ENCODE measurements at places on chromosomes 2 and 18.

DNA sequence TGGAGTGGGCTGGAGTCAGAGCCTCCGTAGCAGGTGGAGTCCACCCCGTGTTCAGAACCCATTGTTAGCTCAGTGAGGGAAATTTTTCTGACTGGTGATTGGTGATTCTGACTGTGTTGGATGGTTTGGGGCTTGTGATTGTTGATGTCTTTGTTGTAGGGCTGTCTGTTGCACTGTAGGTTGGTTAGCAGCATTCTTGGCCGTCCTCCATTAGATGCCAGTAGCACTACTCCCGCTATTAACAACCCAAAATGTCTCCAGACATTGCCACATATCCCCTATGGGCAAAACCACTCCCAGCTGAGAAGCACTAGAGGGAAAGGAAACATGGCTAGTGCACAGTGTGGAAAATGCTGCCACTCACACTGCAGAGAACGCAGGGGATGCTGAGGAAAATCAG, 51.7 kb downstream of the ARMC9 start:
- no peak for DNase-seq

- DNase-seq, result no peak
Measured at GRCh38 chr2:196407675-196408264, 231.7 kb upstream of the CCDC150 start.

DNA sequence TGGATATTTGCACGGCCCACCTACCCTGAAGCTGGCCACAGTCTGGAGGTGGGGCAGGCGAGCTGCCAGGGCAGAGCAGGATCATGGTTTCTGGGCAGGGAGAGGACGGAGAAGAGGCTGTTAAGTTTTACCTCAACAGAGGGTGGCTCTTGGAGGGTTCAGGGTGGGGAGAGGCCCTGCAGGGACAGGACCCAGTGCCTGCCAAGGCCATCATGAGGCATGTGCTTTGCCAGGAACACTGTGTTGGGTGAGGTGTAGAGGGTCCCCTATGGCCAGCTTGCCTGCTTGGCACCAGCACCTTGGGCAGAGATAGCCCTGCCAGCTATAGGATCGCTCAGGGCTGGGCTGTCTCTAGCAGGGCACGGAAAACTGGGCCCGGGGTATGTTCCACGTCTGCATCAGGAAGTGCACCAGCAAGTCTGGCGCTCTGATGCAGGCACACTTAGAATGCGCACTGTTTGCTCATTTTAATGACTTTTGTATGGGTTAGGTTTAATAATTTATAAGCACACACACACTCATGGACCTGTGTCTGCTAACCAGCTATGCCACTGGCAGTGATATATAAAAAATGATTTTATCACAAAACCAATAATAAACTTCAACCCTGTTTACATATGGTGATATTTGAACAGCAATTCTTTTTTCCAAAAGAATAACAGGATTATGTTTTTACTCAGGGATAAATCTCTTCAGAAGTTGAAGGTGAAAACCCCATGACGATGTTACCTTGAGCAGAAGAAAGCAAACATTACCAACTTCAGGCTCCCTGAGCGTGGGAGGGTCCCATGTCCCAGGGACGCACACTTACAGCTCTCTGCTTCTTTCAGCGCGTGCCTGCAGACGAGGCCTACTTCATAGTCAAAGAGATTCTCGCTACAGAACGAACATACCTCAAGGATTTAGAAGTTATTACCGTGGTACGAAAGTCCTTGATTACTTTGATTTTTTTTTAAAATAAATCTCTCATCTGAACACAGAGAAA, 46.4 kb downstream of the STK25 start:
- no peak for DNase-seq

- no peak for DNase-seq
Measured at GRCh38 chr2:100581277-100581612, 18.5 kb downstream of the PDCL3 start.

DNA sequence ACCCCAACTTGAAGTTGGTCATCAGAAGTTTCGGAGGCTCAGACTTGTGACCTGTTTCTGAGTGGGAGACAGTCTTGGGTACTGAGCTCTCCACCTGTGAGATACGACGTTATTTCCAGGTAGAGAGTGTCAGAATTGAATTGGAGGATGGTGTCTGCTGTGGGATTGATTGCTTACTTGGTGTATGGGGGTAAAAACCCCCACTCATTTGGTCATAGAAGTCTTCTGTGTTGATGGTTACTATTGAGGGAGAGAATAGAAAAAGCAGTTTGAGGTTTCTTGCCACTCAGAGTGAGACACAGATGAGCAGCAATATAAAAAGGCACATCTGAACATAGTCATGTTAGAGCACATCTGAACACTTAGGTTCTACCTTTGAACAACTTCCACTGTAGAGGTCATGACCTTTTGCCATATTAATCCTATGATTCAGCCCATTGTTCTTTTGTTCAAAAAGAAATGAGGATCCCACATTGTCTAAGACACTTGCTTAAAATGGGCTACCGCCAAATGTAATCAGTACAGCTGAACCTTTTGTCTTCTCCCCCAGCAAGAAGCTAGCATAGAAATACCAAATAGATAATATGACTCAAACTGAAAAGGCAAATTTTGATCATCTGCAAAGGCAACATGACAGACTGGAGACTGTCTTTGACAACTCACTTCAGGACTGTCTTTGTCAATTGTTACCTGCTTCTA, 73.3 kb downstream of the NAB1 start:
- no peak for DNase-seq

DNA sequence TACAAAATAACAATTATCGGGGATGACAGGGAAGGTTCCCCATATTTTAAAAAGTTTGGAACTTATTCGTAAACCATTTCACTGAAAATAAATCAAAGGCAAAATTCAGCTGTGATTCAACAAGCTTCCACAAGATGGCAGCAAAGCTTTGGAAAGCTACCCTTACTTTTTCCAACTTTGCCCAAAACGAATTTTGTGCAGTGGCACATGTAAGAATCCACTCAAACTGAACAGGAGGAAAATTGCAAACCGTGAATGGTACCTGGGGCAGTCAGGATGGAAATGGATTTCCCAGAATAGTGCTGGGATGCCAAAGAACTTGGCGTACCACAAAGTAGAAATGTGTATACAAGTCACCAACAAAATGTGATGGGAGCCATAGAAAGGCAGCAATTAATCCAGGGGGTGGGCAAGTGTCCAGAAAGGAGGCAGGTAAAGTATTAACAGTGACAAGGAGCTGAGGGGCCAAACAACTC, 10.7 kb downstream of the RPL31 start:
- DNase-seq, result peak; percentile 8

- no peak for DNase-seq
Measured at GRCh38 chr2:18514526-18515461, 45.7 kb downstream of the RDH14 start.

GRCh38 chr2:24121066-24121465, 2.1 kb downstream of the PFN4 start:
- no peak for DNase-seq

- peak; percentile 74 for DNase-seq
Measured at GRCh38 chr2:188974164-188974563, at the start of gene COL3A1. Gene COL3A1, plus strand, starts transcription at chr2:188974373. Its CDS starts 117 bp downstream, at chr2:188974490.

- no peak for DNase-seq
Measured at GRCh38 chr18:62847081-62847480, 131.7 kb downstream of the PHLPP1 start.

- DNase-seq, result no peak
Measured at GRCh38 chr2:36615222-36615621, 17.3 kb upstream of the FEZ2 start.

- no peak for DNase-seq
Measured at GRCh38 chr2:105231232-105231619, 10.3 kb upstream of the GPR45 start.

GRCh38 chr18:30679285-30679930, 363.1 kb downstream of the DSC3 start:
- DNase-seq, result no peak

DNA sequence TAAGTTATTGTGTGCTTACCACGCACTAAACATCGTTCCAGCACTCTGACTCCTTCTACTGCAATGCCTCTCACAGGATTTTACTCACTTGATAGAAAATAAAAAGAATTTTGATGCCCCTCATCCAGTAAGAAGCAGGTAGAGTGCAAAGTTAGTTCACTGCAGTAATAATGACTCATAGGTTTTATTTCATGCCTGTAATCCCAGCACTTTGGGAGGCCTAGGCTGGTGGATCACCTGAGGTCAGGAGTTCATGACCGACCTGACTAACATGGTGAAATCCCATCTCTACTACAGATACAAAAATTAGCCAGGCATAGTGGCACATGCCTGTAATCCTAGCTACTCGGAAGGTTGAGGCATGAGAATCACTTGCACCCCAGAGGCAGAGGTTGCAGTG, 190.6 kb downstream of the RAD51AP2 start:
- DNase-seq, result no peak

DNA sequence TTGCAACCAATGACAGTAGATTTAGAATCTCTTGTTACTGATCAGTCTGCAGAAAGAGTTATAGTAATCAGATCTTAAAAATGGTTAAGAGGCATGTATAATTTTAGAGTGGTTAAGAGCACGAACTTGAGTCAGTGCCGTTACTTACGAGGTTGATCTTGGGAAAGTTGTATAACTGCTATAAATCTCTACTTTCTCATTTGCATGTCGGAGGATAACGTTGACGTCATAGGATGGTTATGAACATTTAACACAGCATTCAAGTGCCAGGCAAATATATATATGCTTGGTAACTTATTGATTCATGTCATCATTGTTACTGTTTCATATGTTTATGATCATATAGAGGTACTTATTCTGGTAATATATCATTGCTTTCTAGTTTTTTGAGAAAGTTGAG, 146.2 kb downstream of the ARHGAP28 start:
- DNase-seq, result no peak

DNA sequence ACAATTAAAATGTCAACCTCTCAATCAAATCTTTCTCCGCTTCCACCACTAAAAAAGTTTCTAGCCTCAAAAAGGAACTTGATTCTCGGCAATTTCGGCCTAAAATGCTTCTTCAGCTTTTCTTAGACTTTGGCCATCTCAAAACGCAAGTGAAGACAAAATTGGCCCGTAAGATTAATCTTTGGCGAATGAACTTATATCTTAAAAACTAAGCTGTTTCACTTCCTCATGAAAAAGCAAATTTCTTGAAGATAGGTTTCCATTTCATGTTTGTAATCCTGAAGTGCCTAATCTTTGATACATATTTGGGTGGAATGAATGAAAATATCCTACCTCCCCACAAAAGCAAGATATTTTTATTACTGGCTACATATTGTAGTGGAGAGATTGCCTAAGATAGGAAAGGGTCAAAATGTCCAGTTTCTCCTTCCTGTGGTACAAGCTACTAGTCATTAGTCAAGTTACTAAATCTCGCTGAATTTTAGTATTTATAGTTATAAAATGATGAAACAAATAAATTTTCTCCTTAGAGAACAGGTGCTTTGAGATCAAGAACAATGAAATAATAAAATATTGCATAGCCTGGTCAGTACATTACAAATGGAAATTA, 85.4 kb upstream of the ZEB2 start:
- DNase-seq, result no peak

DNA sequence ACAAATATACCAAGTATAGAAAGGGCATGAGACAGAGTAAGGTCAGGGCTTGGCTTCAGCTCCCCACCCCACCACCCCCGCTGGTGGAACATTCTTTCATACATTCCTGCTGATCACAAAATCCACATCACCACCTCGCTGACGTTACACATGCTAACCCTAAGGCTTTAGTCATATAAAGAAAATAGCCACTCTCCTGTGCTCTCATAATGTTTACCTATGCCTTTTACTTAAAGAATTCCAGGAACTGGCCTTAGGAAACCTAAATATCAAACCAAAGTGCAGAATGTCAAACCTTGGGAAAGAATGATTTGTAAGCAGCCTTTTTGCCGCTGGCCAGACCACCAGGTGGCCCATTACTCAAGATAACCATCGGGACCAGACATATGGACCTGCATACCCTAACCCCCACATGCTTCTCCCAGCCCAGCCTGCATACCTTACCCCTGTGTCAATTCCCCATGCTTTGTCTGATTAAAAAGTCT, 136.3 kb upstream of the SLC39A10 start:
- peak; percentile 97 for DNase-seq

DNA sequence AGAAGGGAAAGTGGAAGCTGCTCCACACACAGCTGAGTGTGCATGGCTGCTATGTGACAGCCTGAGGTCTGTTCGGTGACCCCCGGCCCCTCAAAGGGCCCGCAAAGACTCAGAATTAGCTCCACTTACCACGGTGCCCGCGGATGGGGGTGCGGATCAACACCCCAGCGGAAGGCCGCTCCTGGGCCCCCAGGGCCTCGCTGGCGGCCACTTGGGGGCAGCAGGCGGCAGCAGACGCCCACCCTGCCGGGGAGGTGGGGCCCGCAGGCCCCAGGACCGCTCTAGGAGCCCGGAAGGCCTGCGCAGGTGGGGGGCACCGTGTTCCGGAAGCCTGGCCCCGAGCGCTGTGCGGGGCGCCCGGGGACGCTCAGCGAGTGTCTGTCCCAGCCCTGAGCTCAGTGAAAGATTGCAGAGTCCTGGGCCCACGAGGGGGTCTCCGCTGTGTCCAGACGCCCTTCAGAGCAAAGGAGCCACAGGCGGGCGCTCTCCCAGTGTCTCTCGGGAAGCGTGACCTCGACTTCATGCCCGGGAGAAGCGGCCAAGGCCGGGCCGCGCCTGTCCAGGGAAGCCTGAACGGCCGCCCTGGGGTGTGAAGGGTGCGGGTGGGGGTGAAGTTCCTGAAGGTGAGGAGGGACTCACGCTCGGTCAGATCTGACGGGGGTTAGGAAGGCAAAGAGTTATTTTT, 118.7 kb downstream of the VAPA start:
- no peak for DNase-seq

DNA sequence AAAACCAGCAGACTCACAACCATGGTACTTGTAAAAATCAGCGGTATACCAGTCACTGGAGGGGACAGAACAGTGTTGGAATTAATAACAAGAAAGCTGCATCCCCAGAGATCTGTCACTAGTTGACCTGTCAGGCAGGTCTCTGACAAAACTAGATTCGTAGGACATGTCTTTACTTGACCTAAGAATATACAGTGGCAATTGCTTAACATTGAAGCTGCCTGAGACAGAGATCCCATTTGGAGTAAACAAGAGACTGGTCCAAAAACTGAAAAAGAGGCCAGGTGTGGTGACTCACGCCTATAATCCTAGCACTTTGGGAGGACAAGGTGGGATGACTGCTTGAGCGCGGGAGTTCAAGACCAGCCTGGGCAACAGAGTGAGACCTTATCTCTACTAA, 7.2 kb upstream of the SS18 start:
- DNase-seq, result no peak

GRCh38 chr2:30984148-30984547, 154.1 kb downstream of the GALNT14 start:
- DNase-seq, result no peak

- DNase-seq, result no peak
Measured at GRCh38 chr18:8424481-8424880, 184.8 kb upstream of the RAB12 start.

DNA sequence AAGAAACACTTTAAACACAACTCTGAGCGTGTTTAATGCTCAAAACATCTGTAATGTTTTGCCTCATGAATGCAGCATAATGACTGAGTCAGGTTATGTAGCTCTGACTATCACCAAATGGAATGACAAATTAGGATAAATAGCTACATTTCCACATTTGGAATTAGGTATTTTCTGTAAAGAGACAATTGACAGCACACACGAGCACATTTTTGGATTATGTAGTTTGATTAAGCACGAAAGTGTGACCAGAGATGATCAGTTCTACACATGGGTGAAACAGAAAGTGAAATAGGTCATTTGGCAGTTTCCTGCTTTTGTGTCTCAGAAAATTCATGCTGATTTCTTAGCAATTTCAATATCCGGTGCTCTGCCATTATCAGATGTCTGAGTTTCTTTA, 29.0 kb downstream of the LPIN1 start:
- DNase-seq, result peak; percentile 39
